ENCODE measurements at places on chromosomes 6 and 20. TPM values are rescaled to one million over a fixed set of nuclear protein-coding genes. Genes with fewer than 3 reads are reported as not detected.

GRCh38 chr6:73282871-73283270 is 19.9 kb upstream of the KHDC1 start:
- H3K4me3 ChIP-seq = no peak overlapping the region
- H3K27ac ChIP-seq = no peak overlapping the region
- no peaks in the 10 kb centered on the region for H3K27me3 ChIP-seq
- no peaks in the 10 kb centered on the region for H3K4me1 ChIP-seq

DNA sequence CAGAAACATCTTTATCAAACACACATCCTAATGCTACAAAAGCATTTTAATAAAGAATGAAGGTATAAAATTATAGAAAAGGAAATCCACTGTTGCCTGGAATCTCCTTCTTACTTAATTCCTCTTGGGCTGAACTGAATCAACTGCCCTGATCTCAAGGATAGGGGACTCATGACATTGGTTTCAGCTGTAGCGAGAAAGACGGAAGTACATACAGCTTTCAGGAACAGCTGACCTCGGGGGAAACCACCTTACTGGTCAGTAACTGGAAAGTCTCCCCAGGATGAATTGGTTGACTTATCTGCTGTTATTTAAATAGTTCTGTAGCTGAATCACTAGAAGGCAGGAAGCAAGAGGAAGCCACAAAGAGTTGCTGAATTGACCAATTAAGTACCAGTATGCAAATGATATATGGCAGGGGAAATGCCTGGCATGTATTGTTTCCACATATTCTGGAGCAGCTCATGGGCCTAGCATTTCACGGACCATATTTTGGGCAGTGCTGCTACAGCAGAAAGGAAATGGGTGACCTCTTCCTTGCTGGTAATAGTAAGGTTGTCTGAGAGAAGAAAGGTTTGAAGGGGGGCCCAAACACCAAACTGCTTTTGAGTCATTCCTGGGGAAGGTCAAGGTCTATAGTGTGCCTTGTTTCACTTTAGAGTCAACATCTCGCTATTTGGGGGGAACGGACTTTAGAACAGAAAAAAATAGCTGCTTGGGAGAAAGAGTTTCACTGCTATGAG is 43.7 kb upstream of the MAP7 start:
- H3K36me3 ChIP-seq = peaks cover 3% of the 10 kb centered on the region
- H3K4me1 ChIP-seq = peaks cover 7% of the 10 kb centered on the region
- peak overlapping the region; percentile 66 for H3K27ac ChIP-seq

Gene FAM184A
- 26.7 TPM for total RNA-seq

Gene CSNK2A1
- 79.9 TPM for total RNA-seq

DNA sequence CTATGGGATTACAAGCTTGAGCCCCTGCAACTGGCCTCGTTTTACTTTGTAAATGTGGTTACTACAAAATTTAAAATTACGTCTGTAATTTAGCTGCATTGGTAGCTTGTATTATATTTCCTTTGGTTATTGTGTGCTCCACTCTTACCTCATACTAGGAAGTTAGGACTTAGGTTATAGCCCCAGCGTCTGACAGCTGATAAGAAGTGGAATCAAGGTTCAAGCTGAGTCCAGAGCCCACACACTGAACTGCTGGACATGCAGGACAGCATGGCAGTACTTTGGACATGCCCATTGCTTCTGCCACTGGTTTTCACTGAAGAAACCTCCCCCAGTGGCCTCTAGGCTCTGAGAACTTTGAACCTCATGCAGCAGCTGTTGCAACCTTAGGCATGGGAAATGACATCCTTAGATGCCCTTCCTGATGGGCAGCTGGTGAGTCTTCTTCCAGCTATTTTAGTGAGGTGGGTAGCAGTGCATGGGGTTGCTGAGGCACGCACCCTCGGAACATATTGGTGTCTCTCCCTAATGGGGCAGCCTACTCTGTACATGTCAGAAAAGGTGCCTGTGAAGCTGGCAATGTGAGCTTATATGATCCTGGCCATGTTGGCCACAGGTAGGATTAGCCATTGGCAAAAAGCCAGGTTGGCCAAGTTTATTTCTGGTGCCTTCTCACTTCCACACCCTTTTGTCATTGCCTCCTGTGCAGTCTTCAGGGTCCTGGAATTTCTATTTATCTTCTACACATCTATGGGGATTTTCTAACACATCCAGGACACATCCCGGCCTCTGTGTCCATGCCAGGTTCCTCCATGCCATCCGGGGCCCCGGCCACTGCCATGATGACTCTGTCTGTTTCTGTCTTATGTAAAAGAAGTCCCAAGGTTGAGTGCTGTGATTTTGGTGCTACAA is 85.3 kb downstream of the CDS2 start:
- H3K4me1 ChIP-seq = peaks cover 18% of the 10 kb centered on the region
- no peak overlapping the region for H3K27ac ChIP-seq
- H3K4me3 ChIP-seq = no peak overlapping the region
- no peak for DNase-seq
- no peaks in the 10 kb centered on the region for H3K27me3 ChIP-seq
- H3K36me3 ChIP-seq = peaks cover 5% of the 10 kb centered on the region

DNA sequence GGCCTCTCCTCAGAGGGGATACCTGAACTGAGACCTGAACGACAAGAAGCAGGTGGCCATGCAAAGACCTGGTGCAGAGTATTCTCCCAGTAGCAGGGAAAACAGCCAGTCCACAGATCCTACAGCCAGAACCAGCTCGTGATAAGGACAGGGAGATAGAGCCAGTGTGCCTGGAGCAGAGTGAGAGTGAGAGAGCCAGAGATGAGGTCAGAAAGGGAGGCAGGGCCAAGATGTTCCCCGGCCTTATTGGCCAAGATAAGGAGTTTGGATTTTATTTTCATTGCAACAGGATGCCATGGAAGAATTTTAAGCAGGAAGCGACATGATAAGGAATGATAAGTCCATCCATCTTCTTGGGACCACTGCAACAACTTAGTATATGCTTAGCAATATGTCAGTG is 111.8 kb downstream of the UBE3D start:
- H3K27ac ChIP-seq = no peak overlapping the region
- no peaks in the 10 kb centered on the region for H3K27me3 ChIP-seq
- H3K36me3 ChIP-seq = no peaks in the 10 kb centered on the region
- no peak for DNase-seq

DNA sequence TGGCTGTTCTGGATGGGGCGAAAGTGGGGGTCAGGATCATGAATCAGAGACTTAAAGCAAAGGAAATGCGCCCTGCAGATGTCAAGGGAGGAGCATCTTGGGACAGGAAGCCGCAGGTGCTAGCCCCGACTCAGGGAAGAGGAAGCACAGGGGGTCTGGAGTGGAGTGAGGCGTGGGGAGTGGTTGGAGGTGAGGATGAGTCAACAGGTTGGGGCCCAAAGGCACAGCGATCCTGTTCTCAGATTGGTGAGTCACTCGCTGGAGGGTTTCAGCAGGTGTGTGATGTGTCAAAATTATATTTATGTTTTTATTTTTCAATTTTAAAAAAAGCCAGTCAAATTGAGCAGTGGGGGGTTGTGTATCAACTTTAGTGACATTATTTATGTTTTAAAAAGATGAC is 19.0 kb downstream of the PACSIN1 start:
- H3K4me3 ChIP-seq = no peak overlapping the region
- no peaks in the 10 kb centered on the region for H3K4me1 ChIP-seq
- no peak overlapping the region for H3K27ac ChIP-seq
- DNase-seq = no peak

Data from upper lobe of left lung (tissue), 6 donors.